ENCODE measurements at places on chromosomes 13 and 19.

GRCh38 chr13:52677823-52678222, 25.2 kb downstream of the SUGT1 start:
- no peak for DNase-seq

DNA sequence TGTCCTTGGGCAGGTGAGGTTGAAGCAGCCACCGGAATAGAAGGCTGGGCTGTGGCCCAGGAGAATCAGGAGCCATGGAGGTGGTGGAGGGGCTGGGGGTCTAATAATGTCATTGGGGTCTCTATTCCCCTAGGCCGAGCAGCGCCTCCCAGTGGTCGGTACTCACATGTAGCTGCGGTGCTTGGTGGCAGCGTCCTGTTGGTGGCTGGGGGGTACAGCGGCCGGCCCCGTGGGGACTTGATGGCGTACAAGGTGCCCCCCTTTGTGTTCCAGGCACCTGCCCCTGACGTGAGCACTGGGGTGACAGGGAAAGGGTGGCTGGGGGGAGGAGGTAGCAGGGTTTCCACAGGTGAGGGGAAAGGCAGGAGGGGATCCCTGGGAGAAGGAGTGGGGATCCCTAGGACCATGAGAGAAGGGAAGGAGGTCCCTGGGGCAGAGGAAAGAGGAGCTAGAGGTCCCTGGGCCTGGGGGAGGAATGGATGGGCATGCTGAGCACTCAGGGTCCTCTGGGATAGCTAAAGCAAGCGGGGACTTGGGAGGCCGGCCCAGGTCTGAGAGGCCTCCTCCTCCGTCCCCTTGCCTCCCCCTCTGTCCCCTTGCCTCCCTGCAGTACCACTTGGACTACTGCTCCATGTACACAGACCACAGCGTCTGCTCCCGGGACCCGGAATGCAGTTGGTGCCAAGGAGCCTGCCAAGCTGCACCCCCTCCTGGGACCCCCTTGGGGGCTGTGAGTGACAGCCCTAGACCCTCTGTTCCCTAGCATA, 18.1 kb downstream of the MEGF8 start:
- DNase-seq, result no peak

GRCh38 chr19:45591004-45591637, 6.5 kb upstream of the OPA3 start:
- DNase-seq, result peak; percentile 81

DNA sequence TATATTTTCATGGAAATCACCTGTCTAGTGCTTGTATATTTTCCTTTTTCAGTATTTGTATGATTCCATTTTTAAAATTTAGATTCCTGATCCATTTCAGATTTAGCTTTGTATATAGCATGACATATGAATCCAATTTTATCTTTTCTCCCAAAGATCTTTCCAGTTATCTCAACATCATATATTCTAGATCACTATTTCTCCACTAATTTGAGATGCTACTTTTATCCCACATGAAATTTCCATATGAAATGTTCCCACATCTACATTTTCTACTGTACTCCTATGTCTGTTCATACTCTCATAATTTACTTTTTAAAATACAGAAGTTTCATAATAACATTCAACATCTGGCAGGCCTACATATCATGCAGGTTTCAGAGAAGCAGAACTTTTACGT, 1784.1 kb downstream of the SLITRK5 start:
- DNase-seq, result no peak

GRCh38 chr13:99086267-99087097, 108.6 kb upstream of the DOCK9 start:
- peak; percentile 84 for DNase-seq

GRCh38 chr19:43562698-43563241, 12.6 kb downstream of the XRCC1 start:
- peak; percentile 92 for DNase-seq

DNA sequence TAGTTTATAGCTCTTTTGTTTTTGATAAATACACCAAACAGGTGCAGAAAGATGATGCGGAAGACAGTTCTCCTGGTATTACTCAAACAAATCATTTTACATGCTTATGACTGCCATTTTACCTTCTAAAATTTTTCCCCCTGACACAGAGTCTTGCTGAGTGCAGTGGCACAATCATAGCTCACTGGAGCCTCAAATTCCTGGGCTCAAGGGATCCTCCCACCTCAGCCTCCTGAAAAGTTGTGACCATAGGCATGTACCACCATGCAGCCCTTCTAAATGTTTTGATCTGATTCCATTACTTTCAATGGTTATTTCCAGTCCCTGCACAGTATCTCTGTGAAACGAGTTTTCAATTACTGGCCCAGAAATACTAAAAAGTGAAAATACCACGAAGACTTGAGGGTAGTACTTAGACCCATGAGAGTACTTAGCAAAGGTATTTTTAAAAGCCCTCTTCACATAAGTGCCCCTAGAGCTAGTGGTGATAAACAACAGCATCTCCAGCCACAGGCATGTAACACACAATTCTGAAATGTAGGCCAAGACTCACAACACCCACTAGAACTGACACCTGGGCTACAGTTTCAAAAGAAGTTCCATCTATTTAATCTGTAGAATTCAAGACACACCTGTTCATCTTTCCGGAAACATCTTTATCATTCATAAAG, 11.3 kb downstream of the HSPH1 start:
- DNase-seq, result no peak

DNA sequence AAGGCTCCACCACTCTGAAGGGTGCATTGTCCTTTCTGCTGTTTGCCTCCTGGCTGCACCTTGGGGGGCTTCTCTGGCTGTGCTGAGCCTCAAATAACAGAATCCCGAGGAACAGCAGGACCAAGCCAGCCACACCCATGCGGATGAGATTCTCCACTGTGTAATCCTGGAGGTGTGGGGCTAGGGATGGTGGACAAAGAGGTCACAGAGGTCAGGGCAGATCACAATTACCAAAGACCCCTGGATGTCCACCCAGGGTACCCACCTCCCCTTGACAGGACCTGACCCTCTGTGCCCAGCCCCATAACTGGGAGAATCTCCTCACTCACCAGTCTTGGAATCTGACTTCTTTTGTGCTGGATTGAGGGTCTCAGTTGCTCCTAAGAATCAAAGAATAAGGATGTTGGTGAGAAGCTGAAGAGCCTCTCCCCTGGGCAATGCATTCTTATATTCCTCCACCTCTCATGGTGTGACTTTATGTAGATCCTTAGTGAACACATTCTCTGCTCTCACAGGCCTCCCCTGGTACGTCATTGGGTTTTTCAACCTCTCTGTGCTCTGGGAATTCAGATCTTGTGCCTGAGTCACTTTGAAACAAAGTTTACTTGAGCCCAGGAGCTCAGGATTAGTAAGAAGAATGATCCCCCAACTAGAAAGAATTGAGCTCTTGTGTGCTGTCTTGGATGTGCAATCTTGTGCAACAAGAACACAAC, 5.2 kb downstream of the LILRA4 start:
- DNase-seq, result no peak

DNA sequence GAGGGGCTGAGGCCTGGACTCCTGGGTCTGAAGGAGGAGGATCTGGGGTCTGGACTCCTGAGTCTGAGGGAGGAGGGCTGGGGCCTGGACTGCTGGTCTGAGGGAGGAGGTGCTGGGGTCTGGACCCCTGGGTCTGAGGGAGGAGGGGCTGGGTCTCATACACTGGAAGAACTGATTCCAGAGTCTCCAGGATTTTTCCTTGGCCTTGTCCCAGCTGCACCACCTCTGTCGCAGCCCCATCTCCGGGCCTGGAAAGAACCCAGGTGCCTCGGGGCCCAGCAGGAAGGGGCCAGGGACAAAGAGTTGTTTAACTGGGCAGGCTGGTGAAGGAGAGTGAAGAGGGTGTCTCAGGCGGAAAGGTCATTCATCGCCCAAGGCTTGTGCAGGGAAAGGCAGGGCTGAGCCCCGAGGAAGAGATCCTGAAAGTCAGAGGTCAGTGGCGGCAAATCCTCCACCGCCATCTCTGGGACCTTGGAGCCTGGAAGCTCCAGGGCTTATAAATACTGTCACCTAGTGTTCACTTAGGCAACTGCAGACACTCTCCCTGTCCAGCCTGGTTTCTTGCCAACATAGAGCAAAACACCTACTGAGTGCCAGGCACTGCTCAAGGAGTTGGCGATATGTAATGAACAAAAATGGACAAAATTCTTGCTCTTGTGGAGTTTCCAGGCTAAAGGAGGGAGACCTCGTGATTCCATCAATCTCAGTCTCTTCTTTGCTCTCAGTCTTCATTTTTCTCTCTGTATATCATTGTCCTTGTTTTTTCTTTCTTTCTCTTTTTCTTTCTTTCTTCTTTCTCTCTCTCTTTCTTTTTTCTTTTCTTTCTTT, 4.4 kb upstream of the KCNN4 start:
- DNase-seq, result peak; percentile 73

DNA sequence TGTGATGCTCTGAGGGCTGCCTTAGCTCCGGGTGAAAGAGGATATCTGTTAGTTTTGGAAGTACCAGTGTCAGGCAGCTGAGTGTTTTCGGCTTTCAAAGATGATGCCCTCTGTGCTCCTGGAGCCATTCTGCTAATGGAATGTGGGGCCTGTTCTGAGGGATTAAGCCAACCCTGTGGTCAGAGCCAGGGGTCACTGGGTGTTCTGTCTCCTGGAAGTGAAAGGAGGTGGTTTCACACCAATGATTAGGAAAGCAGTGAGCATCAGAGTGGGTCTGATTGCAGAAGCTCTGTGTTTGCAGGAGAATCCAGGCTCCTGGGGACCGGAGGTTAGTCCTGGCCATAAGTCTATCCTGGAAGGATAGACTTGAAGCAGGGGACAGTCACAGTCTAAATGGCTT, 94.6 kb downstream of the UQCRFS1 start:
- no peak for DNase-seq

GRCh38 chr19:29528350-29528945, 2.7 kb downstream of the VSTM2B start:
- DNase-seq, result peak; percentile 87

- DNase-seq, result no peak
Observed at GRCh38 chr13:81874253-81874652, 1533.3 kb upstream of the SPRY2 start.

- DNase-seq, result no peak
Observed at GRCh38 chr13:80658705-80659104, 317.8 kb upstream of the SPRY2 start.

DNA sequence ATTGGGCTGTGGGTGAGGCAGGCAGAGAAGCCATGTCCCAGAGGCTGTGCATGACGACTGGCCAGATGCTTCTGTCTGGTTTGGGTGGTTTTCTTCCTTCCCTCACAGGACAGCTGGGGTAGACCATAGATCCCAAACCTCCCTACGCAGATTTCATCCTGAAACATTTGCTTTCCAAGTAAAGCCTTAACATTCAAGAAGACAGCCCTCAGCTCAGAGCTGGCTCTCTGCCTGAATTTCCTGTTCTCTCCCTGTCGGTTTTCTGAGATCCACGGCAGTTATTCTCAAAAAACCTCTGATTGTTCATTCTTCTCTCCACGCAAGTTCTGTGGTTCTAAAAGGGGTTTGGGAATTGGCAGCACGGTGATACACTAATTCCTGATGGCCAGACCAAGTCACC, 25.3 kb downstream of the UQCRFS1 start:
- DNase-seq, result no peak

DNA sequence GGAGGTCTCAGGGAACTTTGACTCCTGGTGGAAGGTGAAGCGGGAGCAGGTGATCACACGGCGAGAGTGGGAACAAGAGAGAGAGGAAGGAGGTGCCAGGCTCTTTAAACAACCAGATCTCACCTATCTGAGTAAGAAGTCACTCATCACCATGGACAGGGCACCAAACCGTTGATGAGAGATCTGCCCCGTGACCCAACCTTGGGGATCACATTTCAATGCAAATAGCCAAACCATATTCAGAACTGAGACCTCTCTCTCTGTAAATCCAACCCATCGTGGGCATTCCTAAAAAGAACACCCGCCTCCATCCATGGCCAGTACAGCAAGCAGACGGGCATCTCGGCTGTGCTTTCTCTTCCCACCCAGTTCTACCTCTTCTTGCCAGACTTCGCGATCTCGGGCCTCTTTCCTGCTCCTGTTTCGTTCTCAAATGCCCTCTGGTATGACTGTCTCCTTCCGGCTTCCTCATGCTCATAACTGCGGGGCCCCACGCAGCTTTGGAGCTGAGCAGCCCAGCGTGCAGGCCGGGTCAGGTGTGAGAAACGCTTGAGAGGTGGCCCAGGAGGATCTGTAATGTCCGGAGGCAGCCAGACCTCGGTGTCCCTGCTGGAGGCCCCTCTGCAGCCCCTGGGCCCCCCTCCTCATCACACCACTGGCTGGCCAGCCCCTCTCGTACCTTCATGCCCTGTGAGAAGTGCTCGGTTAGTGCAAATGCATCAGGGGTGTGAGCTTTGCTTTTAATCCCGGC, 97.0 kb upstream of the GPR183 start:
- DNase-seq, result peak; percentile 65

GRCh38 chr13:60318186-60318585, 78.8 kb upstream of the TDRD3 start:
- DNase-seq, result no peak

GRCh38 chr19:12656899-12657571, 9.5 kb downstream of the MAN2B1 start:
- DNase-seq, result no peak

- DNase-seq, result no peak
Observed at GRCh38 chr13:71827241-71827640, 39.8 kb downstream of the DACH1 start.

DNA sequence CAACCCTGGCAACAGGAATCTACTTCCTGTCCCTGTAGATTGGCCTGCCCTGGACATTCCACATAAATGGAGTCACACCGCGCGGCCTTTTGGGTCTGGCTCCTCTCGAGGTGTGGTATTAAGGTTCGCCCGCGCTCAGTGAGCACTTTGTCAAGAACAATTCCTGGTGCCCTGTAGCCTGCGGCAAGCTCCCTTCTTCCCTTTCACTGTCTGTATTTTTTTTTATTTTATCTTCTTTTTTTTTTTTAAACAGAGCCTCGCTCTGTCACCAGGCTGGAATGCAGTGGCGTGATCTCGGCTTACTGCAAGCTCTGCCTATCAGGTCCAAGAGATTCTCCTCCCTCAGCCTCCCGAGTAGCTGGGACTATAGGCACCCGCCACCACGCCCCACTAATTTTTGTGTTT, 28.3 kb downstream of the PEX11G start:
- peak; percentile 62 for DNase-seq

- no peak for DNase-seq
Observed at GRCh38 chr13:101267656-101268055, 148.7 kb downstream of the NALCN start.

DNA sequence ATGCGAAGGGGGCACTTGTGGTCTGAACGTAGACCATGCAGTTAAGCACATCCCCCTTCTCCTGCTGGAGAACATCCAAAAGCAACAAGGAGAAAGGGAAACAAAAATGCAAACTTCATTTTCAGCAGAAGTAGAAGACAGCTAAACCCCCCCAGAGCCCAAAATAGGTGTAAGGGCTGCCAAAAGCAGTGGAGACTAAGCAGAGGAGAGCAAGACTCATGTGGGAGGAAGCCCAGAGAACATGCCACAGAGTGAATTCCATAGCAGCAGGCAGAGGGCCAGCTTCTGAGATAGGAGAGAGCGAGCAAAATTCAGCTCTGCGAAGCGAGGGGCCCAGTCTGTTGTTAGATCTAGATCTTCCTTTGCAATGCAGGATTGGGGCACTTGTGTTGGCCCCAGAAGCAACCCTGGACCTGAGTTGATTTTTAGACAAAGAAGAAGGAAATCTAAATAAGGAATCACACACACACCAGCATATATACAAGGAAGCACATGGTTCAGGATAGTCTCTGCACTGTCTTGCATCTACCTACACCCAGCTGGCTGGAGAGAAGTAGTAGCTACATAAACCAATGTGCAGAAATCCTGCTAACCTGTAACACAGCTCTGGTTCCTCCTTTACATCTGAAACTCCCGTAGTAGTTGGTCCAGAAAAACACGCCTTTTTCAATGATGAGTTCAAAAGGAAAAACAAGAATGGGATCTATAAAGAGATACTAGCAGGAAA, 199.6 kb downstream of the SPRY2 start:
- peak; percentile 54 for DNase-seq

Measured in kidney (tissue), 22 donors.